ENCODE measurements at places on chromosomes 3 and 15.

- no peak for DNase-seq
These were observed 404.4 kb downstream of the MECOM start for GRCh38 chr3:169259134-169259533.

GRCh38 chr15:48861813-48862431 is 16.0 kb upstream of the EID1 start:
- DNase-seq: peak; percentile 65

DNA sequence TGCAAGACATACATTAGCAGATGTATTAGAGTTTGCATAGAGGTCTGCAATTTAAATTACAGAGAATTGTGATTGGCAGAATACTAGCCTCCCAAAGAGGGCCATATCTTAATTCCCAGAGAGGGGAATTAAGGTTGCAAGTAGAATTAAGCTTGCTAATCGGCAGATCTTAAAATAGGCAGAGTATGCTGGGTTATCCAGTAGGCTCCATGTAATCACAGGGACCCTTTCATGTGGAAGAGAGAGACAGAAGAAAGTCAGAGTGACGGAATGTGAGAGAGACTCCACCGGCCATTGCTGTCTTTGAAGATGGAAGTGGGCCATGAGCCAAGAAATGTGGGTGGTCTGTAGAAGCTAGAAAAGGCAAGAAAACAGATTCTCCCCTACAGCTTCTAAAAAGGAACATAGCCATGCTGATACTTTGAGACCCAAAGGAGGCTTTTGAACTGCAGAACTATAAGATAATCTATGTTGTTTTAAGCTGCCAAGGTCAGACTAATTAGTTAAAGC is 38.8 kb downstream of the IMPG2 start:
- DNase-seq: no peak

DNA sequence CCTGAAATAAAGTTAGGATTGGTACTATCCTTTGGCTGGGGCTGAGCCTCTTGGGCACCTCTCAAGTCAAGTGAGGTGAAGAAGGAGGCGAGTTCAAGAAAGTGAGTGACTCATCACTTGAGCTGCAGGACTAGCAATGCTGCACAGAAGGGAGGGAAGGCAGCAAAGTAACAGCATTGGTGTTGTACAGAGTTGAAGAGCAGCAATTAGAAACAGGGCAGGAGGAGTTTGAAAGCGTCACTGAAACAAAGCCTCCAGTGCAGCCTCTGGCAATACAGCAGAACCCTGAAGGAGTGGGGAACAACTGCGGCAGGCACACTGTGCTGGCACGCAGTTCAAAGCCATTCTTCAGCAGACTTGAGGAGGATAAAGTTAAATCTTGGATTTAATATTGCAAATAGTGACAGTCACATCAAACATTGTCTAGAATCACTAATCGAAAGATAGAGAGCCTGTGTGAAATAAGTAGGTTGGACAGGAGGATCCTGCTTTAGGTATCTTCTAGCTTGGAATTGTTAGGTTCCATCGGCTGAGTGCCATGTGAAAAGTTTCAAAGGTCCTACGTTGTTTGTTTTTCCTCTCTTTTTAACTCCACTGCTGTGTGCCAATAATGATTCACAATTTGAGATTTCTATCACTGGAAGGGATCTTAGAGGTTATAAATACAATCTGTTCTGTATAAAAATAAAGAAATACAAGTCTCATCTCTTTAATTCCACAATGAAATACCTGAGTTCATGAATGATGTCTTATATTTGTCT is 479.8 kb downstream of the NAALADL2 start:
- no peak for DNase-seq

GRCh38 chr3:169948559-169949448 is 17.8 kb upstream of the SEC62 start:
- DNase-seq: no peak

DNA sequence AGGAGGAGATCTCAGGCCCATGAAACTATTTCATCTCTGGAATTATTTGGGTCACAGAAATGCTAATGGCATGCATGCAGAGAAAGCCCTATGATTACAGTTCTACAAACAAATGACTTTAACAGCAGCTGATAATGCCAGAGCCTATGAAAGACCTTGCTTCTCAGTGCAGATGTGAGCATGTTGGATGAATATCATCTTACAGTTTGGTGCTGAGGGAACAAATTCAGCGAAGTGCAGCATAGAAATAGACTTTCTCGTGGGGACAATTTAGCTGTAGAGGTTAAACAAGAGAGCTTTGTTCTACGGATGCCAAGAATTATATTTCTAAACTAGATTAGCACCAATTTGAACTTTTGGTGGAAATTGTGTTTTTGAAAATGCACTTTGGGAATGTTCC is 27.7 kb downstream of the PTX3 start:
- no peak for DNase-seq

DNA sequence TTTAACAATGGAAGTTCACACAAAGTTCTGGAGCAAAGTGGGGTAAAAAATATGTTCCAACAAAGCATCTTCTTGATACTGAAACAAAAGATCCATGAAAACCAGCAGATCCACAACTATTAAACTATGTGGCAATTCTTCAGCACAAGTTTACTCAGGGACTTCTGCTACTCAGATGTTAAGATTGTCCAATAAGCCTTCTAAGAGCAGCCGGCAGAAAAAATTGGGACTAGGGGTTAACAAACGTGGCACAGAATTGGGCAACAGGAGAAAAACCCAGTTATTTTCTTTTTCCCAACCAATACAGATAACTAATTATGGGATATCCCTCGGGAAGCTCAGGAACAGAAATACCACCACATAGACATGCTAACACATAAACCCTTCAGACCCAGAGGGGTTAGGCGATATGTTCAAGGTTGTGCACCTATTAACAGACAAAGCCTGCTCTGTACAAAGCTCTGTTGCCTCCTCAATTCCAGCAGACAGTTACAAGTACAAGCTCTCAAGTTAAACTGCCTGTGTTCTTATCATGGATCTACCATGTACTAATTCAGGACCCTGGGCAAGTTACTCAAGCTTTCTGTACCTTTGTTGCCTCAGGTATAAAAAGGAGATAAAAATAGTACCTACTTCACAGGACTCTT is 6.8 kb downstream of the SSR3 start:
- no peak for DNase-seq

- DNase-seq: no peak
These were observed 1.5 kb downstream of the RPN1 start for GRCh38 chr3:128648940-128649663.

DNA sequence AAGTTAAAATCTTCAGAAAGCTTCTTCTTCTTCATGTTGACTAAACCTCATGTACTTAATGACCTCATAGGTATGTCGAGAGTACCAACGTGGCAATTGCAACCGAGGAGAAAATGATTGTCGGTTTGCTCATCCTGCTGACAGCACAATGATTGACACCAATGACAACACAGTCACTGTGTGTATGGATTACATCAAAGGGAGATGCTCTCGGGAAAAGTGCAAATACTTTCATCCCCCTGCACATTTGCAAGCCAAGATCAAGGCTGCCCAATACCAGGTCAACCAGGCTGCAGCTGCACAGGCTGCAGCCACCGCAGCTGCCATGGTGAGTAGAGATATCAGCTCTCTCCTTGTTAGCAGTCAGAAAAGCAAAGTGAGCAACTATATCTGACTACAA is 176.5 kb downstream of the MBNL1 start:
- DNase-seq: no peak

DNA sequence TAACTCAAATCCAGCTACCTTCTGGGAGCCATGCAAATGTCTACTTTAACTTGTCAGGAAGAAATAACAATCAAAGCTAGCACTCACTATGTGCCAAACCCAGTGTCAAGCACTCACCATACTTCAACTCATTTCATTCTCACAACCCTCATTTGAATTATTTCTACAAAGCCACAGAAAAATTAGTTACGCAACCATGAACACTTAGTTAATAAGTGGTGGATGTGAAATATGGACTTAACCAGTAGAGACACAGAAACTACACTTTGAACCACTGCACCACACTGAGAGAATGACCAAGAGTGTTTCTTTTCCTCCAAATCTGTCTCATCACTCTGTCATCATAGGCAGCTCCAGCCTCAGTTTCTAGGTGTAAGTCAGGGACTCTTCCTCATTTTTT is 91.0 kb upstream of the MBNL1 start:
- no peak for DNase-seq

DNA sequence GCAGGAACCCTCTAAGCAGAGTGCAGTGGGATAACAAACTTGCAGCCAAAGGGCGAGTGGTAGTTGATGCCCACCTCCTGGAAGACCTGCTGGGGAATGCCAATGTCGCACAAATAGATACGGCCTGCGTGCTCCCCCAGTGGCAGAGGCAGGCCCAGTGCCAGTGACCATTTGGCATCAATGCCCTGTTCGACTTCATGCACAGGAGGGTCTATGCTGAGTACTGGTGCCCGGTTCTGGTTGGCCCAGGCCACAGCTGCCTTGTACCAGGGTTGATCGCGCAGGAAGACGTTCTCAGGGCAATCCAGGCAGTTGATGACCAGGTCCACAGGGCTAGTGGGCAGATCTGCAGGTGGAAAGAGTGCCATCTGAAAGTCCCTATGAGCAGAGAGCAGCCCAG is 17.0 kb downstream of the CLK3 start:
- no peak for DNase-seq

DNA sequence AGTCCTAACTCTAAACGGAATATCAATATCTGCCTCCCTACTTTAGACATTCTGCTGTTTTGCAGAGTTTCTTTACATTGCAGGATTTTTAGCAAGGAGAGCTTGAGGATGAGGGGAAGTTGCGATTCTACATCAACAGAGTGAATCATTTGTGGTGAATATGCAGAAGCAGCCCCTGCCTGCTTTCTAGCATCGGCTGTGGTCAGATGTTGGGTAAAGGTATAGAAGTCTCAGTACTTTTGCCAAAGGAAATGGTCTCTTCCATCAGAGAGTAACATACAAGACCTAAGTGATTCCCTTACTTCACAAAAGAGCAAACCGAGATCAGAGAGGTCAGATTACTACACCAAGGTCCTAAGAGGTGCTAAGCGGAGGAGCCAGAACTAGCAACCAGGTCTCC is 15.2 kb downstream of the ST3GAL6 start:
- no peak for DNase-seq

- no peak for DNase-seq
These were observed 204.6 kb downstream of the ATP10A start for GRCh38 chr15:25658560-25658959.

DNA sequence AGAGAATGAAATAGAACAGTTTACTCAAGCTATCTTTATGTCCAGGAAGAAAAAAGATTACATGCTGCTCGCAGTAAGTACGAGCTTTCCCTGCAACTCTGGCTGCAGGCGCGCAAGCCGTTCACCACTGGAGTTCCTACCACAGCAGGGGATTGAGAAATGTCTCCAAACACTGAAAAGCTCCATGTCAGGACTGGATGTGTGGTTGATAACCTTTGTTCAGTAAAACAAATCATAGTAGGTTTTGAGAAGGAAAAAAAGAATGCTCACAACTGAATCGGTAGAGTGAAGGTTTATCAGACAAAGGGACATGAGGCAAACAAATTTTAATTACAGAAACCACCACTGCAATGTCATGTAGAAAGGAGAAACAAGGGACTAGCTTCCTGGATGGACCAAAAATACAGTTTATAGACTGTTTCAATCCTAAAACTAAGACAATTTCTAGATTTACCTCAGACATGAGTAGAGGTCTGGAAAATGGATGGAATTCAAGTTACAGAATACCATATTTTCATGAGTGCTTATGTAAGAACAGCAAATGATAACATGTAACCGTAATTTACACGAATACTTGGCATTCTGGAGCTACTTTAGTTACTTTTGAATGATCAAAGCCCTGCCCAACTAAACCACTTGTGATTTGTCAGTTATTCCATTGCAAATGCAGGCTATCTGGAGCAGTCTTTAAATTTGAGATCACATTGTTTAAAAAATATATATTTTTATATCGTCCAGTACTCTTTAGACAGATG is 471.1 kb downstream of the SHQ1 start:
- no peak for DNase-seq

GRCh38 chr15:99155961-99156443 is 51.1 kb downstream of the SYNM start:
- no peak for DNase-seq

- DNase-seq: no peak
These were observed 218.5 kb downstream of the ITPR1 start for GRCh38 chr3:4711680-4711992.

- no peak for DNase-seq
These were observed 43.9 kb upstream of the GOLGA8J start for GRCh38 chr15:30038667-30039523.

DNA sequence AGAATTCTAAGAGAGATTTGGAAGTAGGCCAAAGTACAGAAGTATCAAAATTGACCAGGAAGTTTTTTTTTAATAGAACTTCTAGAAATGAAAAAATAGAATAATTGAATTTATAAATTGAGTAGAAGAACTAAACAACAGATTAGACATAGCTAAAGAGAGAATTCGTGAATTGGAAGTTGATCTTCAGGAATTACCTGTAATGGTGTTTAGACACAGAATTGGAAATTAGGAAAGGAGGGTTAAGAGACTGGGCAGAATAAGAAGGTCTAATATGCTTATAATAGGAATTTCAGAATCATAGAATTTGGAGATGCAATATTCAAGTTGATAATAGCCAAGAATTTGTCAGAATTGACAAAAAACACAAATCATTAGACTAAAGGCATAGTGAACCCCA is 16.2 kb downstream of the ACVR2B start:
- no peak for DNase-seq

- no peak for DNase-seq
These were observed 238.3 kb upstream of the FEZF2 start for GRCh38 chr3:62611541-62612240.
